ENCODE measurements at places on chromosomes 12 and 14.

GRCh38 chr12:122499991-122500684, 594 bp downstream of the ZCCHC8 start:
- DNase-seq = no peak

- DNase-seq = no peak
Measured at GRCh38 chr12:127594351-127594970, 672.5 kb upstream of the TMEM132C start.

GRCh38 chr12:90199006-90199405, 490.4 kb upstream of the ATP2B1 start:
- no peak for DNase-seq

- DNase-seq = no peak
Measured at GRCh38 chr12:14614704-14615121, 47.0 kb upstream of the PLBD1 start.

GRCh38 chr14:88327497-88327896, 4.4 kb upstream of the KCNK10 start:
- no peak for DNase-seq

Measured in BJ (cell line).